CD4-positive, alpha-beta T cell treated with Interleukin-1 beta for 1 hour (primary cell): ENCODE measurements at places on chromosomes 2 and 18.

GRCh38 chr2:195199864-195200263 is 457.2 kb upstream of the SLC39A10 start:
- no peak for DNase-seq

GRCh38 chr2:62382122-62382521 is 123.9 kb downstream of the TMEM17 start:
- no peak for DNase-seq

DNA sequence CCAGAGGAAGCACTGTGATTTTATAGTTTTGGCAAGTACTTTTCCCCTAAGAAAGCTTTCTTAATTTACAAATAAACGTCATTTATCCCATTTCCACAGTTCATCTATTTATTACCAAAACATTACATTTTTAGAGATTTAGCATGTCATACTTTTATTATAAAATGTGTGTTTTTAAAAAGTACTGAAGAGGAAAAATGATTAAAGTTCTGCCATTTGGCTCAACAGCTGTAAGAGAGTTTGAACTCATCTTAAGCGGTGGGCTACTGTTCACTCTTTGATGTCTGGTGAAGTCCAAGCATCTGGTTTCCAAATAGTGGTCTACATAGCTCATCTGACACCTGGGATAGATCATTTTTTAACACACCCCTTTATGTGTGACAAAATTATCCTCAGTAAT is 51.3 kb upstream of the TANC1 start:
- no peak for DNase-seq

GRCh38 chr18:6161549-6161948 is 253.2 kb downstream of the L3MBTL4 start:
- DNase-seq = no peak

DNA sequence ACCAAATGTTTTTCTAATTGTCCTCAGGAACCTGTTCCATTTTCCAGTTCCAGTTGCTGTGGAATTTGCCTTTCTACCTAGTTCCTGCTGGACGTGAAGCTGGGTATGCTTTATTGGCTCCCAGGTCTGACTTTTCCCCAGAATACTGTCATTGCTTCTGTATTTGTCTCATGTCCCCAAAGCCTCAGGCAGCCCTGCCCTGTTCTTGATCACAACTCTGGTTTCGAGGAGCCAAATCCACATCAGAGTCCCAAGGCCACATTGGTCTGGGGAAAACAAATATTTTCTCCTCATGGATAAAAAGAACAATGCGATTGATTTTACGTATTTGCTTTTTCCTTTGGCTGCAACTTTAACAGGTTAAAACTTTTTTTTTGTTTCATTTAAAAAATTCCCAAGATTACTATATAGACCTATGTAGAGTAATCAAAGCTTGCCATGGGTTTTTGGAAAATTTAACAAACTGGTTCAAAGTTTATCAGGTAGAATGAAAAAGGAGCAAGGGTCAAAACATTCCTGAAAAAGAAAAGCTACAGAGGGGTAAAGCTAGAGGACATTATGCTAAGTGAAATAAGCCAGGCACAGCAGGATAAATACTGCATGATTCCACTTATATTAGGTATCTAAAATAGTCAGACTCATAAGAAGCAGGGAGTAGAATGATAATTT is 85.2 kb downstream of the MDH1 start:
- DNase-seq = no peak

DNA sequence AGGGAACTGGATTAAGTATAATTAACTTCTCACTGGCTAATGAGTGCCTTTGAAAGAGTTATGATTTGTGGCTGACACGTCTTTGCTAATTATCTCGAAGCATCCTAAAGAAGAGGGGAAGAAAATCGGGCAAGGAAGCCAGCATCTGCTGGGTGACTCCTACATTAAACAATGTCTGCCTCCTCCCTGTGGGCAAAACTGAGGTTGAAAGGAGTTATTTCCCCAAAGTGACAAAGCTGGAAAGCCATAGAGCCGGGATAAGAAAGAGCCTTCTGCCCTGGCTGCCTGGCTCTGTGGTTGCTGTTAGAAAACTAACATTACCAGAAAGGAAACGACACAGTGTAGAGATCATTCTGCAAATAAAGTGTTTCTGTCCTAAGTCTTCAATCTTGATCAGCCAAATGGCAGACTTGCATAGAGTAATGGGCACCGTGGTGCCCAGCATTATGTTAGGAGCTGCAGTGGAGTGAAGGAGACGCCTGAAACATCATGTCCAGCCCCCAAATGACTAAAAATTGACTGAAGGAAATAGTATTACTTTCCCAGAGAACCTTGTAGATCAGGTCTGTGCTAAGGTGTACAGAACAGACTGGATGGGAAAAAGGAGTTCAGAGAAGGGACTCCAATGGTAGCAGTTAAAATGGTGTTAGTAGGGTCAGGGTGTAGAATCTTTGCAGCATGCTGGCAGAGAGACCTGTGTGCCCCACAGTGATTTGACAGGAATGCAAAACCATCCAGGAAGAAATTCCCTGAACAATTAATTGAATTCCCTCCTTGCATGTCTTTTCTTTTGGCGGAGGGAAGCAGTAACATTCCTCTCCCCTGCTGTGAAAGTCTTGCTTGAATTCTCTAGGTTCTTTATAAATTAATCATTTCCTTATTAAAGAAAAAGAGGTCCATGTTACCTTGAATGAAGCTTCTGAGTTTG is 44.4 kb downstream of the ALPK2 start:
- no peak for DNase-seq

GRCh38 chr2:37641582-37642171 is 29.8 kb downstream of the CDC42EP3 start:
- no peak for DNase-seq

DNA sequence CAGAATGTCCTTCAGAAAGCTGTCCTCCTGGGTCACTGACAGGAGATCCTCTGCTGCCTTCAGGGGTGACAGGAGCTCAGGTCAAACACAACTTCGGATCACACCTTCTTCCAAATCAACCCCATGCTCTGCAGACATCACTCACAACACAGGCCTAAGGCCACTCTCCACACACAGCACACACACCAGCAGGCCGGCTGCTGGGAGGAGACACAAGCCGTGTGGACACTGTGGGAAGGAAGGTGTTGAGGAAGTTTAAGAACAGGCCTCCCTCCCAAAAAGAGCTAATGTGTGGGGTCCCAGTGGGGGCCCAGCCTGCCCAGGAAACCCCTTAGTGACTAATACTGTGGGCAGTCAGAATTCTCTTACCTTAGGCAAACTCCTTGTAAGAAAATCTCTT is 290.3 kb upstream of the ID2 start:
- DNase-seq = no peak

DNA sequence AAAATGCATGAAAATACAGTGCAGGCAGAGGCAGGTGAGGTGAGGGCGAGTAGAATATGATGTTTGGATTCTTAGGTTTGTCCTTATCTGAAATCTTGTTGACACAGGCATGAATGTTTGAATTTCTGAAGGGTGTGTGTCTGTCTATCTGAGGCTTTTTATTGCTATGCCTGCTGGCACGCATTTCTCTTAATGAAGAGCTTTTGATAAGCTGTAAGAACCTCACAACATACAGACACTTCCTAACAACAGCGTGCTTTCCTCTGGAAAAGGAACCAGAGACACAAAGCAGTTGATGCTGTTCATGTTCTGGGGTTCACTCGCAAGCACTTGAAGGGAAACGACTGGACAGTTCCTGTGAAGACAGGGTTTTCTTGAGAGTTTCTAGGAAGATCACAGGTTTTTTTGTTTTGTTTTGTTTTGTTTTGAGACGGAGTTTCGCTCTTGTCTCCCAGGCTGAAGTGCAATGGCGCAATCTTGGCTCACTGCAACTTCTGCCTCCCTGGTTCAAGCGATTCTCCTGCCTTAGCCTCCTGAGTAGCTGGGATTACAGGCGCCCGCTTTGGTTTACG is 33.3 kb upstream of the CABLES1 start:
- no peak for DNase-seq

DNA sequence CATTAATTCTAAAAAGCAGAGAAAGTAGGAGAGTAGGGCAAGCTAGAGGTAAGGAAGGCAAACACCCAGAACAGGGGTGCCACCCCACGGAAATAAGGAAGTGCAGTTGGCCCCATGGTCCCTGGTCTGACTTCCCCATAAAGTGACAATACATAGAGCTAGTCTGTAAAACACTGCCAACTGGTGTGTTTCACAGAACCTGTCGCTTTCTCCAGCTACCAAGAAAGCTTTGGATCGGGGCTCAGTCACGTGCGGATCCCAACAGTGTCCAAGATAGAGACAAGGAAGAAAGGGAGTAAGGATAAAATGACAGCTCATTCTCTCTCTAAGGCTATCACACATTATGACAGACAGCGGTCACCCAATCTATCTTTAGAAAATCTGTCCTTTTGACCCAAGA is 36.4 kb downstream of the TBC1D8 start:
- DNase-seq = no peak

DNA sequence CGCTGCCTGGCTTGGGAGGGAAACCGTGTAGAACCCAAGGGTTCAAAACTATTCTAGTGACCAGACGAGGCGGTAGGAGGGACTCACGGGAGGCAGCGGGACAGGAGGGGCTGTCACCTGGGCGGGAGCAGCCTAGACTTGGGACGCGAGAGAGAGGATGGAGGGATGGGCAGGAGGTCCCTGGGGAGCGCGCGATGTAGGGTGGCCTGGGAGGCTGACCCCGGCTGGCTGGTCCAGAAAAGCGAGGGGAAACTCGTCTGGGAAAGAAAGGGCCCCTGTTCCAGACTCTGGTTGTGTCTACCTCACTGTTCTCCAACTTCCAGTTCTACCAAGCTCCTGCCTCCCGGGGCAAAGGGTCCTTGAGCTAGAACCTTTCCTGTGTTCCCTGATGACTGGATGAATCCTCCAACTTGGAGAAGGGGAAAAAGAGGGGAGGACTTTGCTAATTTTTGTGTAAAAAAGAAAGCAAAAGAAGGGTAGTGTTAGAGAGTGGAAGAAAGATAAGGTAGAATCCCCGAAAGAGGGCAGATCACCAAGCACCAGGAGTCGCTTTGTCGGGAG is 1.4 kb downstream of the DOK6 start:
- DNase-seq = no peak

- DNase-seq = peak; percentile 8
Observed at GRCh38 chr18:47184419-47185050, 8.4 kb upstream of the IER3IP1 start.

GRCh38 chr2:95058989-95059641 is 33.6 kb downstream of the MAL start:
- no peak for DNase-seq

DNA sequence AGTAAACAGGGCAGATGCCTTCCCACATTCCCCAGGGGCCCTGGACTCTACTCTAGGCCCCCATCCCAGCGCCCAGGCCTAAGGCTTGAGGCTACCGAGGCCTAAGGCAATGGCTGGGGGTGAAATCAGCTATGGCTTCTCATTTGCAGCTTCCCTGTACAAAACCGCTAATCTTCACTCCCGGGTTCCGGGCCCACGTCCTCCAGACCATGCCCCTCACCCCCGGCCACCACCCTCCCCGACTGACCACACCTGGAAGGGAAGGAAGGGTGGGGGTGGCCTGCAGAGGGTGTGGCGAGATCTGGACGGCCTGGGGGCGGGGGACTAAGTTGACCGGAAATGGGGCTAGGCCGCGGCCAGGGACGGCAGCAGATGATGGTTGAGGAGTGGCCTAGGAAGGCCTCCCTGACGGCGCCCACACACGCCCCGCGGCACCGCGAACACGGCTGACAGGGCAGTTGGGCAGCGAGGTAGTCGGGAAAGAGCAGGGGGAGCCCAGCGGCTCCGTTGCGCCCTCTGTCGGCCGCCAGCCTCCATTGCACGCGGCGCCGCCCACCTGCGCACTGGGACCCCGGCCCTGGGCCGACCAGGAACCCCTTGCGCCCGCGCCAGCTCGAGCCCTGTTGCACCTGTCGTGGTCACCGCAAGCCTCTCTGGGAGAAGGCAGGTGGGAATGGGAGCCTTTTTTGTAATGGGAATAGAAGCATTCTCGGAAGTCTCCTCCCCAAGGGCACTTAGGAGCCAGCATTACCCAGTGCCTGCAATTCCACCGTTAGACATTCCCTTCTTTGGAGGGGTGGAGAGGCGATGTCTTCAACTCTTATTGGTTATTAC is 117.1 kb upstream of the STPG4 start:
- DNase-seq = peak; percentile 63

DNA sequence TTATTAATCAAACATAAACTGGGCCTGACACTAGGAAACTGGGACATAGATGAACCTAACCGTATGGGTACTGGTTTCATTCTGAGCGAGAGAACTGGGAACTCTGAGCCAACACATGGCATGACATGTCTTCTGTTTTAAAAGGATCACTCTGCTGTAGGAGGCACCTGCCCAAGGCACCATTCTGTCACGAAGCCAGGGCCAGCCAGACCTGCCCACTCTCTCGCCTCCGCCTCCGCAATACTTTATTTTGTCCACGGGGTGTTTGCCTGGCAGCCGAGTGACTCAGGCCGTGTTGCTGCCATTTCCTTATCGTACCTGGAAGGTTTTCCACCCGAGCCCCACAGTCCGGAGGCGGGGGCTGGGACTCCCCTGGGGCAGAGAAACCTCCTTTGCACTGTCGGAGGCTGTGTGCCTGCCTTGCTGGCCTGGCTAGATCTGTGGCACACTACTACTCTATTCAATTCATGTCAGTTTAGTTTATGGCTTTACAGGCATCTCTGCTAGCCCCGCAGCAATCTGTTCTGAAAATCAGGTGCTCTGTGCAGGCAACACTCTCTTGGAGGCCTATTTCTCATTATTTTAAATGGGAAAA is 120.4 kb upstream of the ACKR3 start:
- DNase-seq = no peak

GRCh38 chr2:53442783-53443182 is 324.8 kb upstream of the CHAC2 start:
- no peak for DNase-seq

- peak; percentile 61 for DNase-seq
Observed at GRCh38 chr2:36785179-36785795, 88.8 kb downstream of the VIT start.

DNA sequence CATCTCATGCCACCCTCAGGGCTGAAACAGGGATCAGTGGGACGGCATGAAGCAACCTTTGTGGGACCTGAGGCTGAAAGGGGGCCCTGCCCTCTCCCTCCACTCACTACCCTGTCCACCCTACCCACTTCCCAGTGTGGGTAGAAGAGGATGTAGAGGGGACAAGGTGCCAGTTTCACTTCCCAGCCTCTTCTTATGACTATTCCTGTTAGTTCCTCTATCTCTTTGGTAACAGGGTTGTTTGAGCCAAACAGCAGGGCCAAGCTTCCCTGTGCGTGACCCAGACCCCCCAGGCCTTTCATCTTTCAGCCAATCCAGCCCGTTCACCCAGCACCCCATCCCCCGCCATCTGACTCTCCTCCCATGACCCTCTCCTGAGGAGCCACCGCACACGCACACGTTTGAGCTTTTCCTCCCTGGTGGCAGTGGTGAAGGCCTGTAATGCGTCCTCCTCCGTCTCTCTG is 82.3 kb downstream of the STPG4 start:
- peak; percentile 42 for DNase-seq

DNA sequence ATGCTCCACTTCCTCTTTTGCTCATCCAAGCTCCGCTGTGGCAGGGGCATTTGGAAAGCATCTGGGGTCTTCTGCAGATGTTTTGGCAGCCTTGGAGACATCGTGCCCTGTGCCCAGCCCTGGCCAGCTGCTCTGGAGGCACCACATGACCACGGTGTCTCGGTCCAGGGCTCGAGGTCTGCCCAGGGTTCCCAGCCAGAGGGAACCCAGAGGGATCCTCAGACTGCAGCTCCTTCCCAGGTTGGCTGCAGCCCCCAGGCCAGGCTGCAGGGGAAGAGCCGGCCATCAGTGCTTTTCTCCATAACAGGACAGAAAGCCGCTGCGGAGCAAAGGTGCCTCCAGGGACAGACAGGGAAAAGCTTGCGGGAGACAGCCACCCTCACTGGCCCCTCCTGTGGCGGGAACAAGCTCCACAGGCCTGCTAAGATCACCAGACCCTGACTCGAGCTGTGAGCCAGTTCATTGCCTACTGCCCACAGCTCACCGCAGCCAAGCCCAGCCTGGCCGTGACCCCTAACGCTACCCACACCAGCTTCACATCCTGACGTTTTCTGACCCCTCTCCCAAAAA is 74.7 kb downstream of the SMAD7 start:
- DNase-seq = no peak
